ELR (cell line): ENCODE measurements at places on chromosomes 7 and 10.
A peak's percentile ranks its signal among the peaks of the same experiment; 100 is the strongest.

- no peak for DNase-seq
Observed at GRCh38 chr7:28142650-28143049, 37.9 kb downstream of the JAZF1 start.

DNA sequence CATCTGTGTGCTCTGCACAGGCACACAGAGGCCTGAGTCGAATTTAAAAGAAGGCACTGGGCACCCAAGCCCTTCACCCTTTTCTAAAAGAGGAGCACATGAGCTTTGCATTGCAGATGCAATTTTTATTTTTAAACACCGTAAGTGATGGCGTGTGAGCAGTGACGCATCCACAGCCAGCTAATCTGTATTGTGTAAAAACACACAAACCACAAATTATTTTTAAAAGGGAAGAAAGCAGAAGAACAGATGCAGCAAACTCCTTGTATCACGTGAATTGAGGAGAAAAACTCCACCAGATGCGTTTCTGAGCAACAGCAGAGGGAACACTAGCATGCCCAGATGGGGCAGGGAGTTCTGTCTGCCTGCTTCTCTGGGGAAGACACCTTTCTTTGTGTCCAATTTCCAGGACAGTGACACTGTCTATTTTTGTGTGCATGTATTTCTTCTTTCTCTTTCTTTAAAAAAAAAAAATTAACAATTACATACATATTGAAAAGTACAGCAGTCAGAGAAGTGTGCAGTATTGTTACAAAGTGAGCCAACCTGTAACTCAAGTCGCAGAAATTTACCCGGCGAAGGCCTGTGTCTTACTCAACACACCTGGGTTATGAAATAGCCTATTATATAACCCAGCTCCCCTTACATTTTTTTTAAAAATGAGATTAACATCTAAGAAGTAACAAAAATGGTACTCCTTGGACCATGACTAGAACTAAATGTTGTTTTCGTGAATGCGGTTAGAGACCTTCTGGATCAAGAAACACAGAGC is 39.2 kb downstream of the EEPD1 start:
- peak; percentile 86 for DNase-seq

DNA sequence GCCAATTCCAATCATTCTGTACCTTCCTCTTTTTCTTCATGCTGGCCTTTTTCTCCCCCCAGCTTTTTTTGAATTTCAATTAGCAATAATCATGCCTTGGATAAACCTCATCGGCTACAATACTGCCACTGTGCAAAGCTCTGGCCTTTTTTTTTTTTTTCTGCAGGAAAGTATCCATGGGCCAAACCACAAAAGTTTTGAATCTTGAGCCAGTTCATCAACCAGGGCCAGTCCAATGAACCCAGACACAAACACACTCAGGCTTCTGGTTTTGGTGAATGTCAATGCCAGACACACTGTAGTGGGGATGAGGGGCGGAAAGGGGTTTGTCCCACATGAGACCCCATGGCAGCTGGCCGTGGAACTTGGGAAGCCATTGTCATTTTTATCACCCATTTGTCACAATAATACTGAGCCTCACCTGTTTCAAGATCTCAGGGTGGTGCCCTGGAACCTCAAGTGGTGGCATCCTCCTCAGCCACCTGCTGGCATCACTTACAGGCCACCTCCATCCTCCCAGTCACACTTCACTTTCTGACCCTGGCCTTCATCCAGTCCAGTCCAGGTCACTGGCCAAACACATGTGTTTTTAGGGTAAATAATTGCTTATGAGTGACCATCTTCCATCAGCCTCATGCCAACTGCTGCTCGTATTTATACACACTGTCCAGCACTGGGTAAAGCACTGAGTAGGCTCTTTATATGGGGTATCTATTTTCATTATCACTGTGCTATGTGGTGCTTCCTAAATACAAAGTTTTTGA is 40.8 kb upstream of the TSPAN33 start:
- DNase-seq, result no peak

- no peak for DNase-seq
Observed at GRCh38 chr7:27802999-27803398, 63.0 kb downstream of the TAX1BP1 start.

- DNase-seq, result no peak
Observed at GRCh38 chr7:22660293-22660692, 66.7 kb upstream of the IL6 start.

DNA sequence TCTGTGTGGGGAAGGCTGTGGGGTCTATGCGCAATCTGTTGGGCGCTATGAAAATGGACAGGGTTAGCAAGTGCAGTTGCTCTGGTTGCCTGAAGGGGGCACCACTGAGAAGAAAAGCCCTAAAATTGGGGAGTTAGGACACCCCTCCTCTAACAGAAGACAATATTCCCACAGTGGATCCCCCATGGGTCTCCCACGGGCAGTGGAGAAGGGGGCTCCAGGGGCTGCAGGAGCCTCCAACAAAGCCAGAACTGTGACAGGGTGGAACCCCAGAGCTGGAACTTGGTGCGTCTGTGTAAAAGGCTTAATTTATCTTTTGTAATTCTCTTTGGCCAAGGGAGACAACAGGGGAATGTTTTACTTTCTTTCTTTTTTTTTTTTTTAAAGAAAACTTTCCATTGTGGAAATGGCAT is 12.5 kb upstream of the COL13A1 start:
- peak; percentile 29 for DNase-seq
